Cardiac atrium fibroblast (primary cell): ENCODE measurements at places on chromosomes 13 and 19. TPM values are rescaled to one million over a fixed set of nuclear protein-coding genes. Genes with fewer than 3 reads are reported as not detected.

The LGALS7 gene
- total RNA-seq = not detected in 2 replicates

The CLPTM1 gene
- total RNA-seq = 69.3 and 81.6 TPM in 2 replicates

The ATP7B gene
- 5.2 and 6.0 TPM in 2 replicates for total RNA-seq

The SLAIN1 gene
- 0.65 TPM in 1 of 2 replicates, not detected in the other for total RNA-seq

The LRRC8E gene
- 5.6 and 5.7 TPM in 2 replicates for total RNA-seq

The IL27RA gene
- total RNA-seq = 1.1 TPM in 2 replicates

The SPIB gene
- total RNA-seq = not detected in 2 replicates

The FPR1 gene
- 0.18 TPM in 1 of 2 replicates, not detected in the other for total RNA-seq

The TRPC4 gene
- total RNA-seq = 5.5 and 10.1 TPM in 2 replicates

The ZNF844 gene
- total RNA-seq = 2.4 and 5.2 TPM in 2 replicates

The MEIOSIN gene
- not detected in 2 replicates for total RNA-seq

The TMEM59L gene
- 11.9 and 12.8 TPM in 2 replicates for total RNA-seq

The ZNF677 gene
- total RNA-seq = 14.6 and 19.1 TPM in 2 replicates

The TNFAIP8L1 gene
- 5.0 and 7.2 TPM in 2 replicates for total RNA-seq

The ZNF317 gene
- 11.2 TPM in 2 replicates for total RNA-seq

The RFPL4AL1 gene
- not detected in 2 replicates for total RNA-seq

The CCDC70 gene
- not detected in 2 replicates for total RNA-seq
